Fibroblast of skin of back (primary cell): ENCODE measurements at places on chromosomes 11 and 22.

DNA sequence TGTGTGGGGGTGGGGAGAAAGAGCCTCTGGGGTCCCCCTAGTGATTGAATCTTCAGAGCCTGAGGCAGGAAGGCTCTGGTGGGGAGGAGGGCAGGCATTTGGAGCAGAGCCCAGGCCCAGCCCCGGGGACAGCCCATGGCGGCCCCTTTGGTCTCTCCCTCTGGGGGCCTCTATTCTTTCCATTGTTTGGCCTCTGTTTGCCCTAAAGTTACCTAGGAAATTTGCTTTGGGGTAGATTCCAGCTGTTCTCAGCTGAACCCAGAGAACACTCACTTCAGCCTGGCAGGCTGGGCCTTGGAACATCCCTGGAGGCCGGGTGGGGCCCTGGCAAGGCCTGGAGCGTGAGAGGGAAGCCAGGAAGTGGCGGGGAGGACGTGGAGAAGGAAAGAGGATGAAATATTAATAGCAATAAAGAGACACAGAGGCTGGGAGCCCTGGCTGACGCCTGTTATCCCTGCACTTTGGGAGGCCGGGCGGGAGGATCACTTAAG, 22.9 kb upstream of the A4GALT start:
- peak; percentile 91 for DNase-seq

DNA sequence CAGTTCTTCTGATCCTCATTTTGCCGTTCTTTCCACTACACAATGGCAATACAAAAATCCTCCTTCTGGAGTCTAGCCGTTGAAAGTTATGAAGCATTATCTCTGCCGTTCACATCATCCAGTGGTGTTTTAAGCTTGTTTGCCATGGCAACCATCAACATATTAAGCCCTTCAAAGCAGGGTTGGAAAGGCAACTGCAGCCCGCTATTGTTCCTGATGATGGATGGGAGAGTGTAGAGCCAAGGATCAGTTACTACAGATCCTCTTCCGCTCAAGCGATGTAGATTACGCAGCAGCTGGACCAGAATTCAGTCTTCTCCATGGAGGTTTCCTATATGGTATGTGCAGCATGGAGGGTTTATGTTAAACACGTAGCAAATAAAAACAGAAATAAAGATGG, 352.7 kb downstream of the NTM start:
- DNase-seq = no peak

DNA sequence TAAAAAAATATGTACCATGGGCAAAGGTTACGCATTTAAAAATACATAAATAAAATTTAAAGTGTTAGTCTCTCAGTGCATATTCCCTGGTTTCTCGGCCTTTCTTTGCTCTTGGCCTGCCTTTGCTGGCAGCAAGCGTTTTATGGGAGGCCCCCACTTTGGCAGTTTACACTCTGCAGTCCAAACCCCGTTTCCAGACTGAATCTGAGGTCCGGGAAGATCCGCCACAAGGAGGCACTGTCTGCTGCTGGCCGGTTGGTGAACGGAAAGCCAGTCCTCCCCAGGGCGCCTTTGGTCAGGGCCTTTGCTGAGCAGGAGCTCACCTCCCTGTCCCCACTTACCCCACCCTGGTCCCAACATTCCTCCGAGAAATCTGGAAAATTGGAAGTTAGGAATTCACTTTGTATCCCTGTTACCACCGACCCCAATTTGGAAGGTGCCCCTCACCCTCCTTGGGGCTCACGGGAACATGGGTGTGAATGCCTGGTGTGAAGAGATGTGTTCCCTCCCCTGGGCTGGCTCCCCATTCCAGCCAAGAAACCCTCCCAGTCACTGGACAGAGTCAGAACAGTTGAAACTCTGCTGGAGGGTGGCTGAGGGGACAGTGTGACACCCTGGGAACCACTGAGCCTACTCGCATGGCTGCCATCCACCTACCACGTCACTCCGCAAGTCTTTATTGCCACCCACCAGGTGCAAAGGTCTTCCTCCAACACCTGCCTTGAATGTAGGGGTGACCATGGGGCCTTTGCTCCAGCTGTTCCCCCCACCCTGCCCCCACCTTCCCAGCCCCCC, 9.4 kb upstream of the SF1 start:
- peak; percentile 36 for DNase-seq

GRCh38 chr22:26783885-26784284, 126.5 kb downstream of the MIAT start:
- DNase-seq = no peak

DNA sequence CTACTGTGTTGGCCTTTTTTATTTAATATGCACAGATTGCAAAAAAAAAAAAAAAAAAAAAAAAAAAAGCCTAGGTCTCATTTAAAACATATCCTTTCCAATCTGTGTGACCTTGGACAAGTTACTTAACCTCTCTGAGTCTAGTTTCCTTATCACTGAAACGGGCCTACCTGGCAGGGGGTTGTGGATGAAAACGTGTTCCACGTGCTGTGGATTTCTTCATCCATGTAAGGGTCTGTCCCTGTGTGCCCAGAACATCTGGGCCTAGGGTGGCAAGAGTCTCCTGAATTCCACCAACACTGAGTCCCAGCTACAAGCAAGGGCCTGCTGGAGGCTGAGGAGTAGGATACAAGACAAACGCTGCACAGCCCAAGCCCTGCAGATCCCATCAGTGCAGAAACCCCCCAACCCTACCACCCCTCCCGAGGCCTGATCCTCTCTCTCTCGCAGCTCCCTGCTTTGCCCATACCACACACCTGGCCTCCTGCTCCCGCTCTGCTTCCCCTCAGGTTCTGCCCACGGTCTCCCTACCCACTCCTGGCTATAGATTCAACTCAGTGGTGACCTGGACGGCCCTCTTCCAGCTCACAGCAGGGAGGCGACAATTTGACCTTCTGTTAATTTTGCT, 4.7 kb upstream of the GNAZ start:
- DNase-seq = no peak

- peak; percentile 84 for DNase-seq
Observed at GRCh38 chr11:94563176-94563847, 3.9 kb upstream of the PIWIL4 start.

- DNase-seq = no peak
Observed at GRCh38 chr11:96412761-96413381, 23.1 kb downstream of the JRKL start.

- no peak for DNase-seq
Observed at GRCh38 chr11:116168459-116168787, 604.4 kb downstream of the BUD13 start.

DNA sequence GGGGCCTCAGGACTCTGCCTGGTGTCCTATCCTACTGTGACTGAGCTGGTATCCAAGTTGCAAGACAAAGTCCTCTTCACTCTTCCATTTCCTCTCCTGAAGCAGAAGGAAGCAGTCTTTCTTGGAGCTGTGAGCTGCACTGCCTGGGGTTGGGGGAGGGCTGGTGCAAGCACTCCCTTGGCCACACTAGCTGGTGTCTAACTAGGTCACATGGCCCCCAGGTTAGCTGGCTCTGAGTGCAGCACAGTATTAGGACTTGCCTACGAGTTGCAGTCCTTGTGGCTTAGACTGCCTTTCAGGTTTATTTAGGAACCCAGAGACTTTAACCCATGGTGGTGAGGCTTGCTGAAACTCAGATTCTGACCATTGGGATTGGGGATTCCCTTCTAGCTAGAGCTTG, 138.9 kb downstream of the NELL1 start:
- DNase-seq = no peak

- no peak for DNase-seq
Observed at GRCh38 chr11:15234796-15235195, 120.1 kb downstream of the INSC start.

DNA sequence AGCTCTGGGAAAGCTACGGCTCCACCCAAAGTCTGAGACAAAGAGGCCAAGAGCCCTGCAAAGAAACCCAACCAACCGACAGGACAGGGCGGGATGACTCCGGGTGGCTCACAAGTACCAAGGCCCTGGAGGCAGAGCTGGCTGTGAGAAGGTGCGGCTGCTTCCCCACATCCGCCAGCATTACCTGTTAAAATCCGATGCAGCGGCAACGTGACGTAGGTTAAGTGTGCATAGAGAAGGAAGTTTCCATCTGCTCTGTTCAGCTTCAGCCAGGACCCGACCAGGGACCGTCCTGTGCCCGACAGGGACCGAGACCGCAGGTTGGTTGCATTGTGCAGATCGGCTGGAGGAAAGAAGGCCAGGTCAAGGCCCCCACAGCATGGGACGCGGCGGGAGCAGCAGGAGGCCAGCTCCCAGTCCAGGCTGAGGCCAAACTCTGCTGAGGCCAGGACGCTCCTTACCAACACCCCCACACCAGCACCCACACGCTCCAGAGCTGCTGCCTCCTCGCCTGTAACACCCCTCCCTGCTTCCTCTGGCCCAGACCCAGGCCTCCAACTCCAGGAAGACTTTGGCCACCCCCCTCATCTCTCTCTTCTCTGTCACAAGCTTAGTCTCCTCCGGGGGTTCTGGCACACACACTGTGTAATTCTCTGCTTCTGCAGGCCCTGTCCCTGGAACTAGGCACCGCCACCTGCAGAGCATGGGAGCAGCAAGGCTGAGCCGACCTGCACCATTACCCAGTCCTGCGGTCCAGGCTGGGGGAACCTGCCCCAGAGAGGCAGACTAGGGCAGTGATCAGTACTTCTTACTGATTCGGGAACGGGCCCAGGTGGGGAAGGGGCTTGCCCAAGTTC, 34.1 kb downstream of the NUP50 start:
- DNase-seq = no peak

DNA sequence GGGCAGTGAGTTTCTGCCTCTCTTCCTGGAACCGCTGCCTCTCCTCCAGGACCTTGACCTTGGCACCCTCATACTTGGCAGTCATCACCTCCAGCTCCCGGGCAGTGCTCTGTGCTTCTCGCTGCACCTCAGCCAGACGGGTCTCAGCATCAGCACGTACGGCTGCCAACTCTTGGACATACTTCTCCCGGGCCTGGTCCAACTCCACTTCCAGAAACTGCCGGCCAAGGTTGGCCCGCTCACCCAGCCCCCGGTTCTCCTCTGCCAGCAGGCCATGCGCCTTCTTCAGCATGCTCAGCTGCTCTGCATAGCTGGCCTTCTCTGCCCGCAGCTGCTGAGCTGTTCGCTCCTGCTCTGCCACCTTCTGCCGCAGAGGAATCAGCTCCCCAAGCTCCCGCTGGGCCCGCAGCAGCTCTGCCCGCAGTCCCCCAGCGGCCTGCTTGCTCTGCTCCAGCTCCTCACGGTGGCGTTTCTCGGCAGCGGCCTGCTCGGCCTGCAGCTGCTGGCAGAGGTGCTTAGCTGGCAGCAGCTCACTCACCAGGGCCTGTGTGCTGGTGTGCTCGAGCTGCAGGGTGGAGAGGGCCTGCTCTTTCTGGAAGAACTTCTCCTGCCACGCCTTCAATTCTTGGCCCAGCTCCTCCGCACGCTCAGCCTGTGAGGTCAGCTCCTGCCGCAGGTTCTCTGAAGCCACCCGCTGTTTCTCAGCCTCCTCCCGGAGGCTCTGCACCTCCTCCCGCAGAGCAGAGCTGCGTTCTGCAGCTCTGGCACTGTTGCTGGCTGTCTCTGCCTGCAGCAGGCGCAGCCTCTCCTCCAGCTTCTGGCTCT, 14.4 kb downstream of the IL18BP start:
- DNase-seq = peak; percentile 42

- DNase-seq = peak; percentile 52
Observed at GRCh38 chr22:50030297-50031188, 18.0 kb upstream of the IL17REL start.

- DNase-seq = no peak
Observed at GRCh38 chr11:112837162-112837826, 123.9 kb upstream of the NCAM1 start.

DNA sequence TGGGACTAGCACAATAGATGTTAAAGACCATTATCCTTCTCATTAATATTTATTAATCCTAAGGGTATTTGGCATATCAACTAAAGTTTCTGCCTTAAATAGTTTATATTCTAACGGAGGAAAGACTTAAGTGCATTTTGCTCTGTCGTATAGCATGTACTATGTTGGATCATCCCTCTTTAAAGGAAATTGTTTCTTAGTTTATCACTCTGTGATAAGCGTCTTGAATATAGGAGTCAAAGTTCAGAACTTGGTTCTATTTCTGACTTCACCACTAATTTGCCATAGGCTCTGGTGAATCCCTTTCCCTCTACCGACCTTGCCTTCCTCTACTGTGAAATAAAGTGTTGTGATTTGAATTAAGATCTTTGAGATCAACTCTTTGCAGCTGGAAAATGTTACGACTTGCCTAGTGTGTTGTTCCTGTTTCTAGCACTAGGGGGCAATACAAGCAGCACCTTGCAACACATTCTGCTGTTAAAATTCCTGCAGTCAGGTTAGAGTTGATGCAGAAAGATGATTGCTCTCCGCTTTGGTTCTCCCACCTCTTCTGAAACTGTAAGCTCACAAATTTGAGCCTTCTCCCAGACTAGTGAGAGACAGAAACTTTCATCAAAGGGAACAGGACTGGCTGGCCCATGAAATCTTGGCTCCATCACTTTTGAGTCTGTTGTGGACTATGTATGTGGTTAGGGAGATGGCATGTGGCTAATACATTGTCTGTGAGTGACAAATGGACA, 27.8 kb upstream of the ZNRF3 start:
- DNase-seq = peak; percentile 55
